ENCODE measurements at places on chromosomes 3 and 15.

- DNase-seq, result no peak
These were observed 60.0 kb downstream of the ZNF385D start for GRCh38 chr3:21691036-21691435.

GRCh38 chr3:20068512-20069177 is 28.4 kb downstream of the KAT2B start:
- no peak for DNase-seq

- DNase-seq, result no peak
These were observed 495.5 kb upstream of the CFAP20DC start for GRCh38 chr3:59545374-59545773.

- no peak for DNase-seq
These were observed 141.6 kb upstream of the MEF2A start for GRCh38 chr15:99424131-99424571.

GRCh38 chr3:110301781-110302180 is 769.8 kb upstream of the NECTIN3 start:
- DNase-seq, result no peak

GRCh38 chr15:24878153-24878552 is 76.6 kb upstream of the SNRPN start:
- DNase-seq, result peak; percentile 23

- DNase-seq, result peak; percentile 74
These were observed 68.0 kb downstream of the ATP2B2 start for GRCh38 chr3:10437272-10437994.

DNA sequence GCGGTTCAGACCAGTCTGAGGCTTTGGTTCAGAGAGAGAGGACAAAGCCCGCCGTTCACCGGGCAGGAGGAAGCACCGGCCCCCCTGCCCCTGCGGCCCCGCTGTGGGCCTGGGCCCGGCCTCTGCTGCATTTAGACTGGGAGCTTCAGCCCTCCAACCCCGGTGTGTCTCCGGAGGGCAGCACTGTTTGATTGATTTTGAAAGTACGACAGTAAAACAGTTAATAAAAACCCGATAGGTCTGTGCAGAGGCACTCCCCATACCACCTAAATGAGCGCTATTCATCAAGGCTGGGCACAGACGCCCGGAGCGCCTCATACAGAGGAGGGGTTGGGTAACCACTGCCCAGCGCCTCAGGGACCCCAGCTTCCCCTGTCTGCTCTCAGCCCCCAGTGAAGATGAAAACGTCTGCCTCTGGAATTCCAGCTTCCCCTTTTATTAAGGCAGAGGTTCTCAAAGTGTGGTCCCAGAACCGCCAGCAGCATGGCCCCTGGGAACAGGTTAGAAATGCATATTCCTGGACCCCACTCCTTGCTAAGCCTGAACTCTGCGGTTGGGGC is 256.7 kb upstream of the TLE3 start:
- DNase-seq, result no peak

GRCh38 chr3:33642806-33643205 is 75.2 kb downstream of the CLASP2 start:
- no peak for DNase-seq

DNA sequence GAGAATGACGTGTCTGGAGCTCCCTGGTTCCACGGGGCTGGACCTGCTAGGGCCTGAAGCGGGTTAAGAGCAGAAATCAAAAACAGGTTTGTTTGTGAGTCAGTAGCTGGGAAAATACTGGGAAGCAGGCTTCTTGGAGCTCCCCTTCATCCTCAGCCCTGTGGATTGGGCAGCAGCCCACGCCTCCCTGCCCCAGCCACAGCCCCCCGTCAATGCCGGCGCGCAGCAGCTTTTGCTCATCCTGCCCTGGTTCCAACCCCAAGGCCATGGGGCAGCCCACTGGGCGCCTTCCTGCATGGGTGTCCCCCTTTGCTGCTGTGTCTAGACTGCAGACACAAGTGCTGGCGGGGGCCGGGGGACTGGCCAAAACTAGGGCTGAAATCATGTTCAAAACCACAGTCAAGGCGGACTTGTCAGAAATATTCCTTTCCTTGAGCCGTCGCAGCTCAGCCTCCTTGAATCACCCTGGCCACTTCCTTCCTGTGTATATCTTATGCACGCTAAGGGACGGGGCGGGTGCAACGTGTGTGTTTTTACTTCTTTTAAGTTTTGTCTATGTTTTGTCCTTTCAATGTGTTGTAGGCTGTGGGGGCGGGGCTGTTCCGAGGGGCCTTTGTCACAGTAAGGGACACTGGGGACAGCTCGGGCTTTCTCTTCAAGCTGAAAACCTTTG is 108.1 kb downstream of the KLF13 start:
- DNase-seq, result peak; percentile 80

DNA sequence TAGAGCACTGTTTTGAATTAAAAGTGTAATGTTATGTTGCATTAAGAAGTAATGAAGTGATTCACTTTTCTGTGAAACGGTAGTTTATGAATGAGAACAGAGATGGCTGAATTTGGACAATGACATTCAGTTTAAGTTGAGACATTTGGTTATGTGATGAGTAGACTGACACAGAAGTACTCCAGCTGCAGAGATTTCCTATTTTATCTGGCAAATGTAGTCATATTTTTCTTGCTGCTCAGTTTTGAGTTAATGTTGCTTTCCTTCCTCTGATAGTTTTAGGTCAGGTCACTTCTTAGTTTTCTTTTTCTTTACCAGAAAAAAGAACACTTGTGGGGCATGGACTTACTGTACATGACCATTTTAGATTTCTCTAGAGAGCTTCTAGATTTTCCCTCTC is 51.2 kb downstream of the ASB7 start:
- no peak for DNase-seq

GRCh38 chr3:59996056-59996455 is 946.2 kb upstream of the CFAP20DC start:
- no peak for DNase-seq

DNA sequence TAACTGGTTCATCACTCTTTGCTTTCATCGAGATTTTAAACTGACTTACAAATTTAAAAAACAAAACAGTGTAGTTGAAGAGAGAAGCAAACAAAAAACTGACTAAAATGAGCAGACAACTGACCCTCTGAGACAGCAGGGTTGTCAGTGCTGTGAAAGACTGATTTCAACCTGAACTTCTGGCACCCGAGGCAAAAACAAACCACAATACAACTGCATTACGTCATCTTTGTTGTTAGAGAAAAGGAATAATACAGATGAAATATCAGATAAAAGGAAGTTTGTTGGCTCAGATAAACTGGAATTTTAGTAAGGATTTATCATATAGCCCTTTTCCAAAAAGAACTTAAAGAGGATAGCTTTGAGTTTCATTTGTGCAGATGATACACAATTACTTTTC is 51.1 kb downstream of the PARP15 start:
- DNase-seq, result peak; percentile 53

- peak; percentile 52 for DNase-seq
These were observed 34.6 kb downstream of the GLDN start for GRCh38 chr15:51375966-51376640.

GRCh38 chr15:62211348-62211747 is 46.3 kb upstream of the C2CD4B start:
- no peak for DNase-seq

DNA sequence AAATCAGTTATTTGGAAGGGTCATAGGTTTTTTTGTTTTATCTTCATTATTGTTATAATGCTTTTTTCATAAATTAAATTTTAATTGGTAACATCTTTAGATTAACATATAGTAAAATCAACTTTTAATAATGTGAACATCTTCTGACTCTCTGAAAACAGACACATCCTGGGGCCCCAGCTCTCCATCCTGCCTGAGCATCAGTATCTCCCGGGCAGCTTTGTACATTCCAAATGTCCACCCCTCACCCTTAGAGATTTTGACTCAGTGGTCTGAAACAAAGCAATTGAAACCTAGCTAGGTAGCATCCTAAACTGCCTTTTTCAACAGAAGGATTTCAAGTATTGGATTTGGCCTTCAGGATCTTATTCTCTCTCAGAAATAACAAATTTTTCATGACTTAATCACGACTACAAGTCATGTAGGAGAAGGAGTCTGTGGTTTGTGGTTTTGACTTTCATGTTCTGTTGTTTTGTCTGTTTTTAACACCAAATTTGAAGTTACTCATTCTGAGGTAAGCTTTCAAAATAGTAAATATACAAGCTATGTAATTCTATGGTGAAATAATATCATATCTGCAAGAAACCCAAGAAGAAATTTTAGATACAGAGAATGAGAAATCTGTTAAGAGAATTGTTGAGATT is 147.3 kb upstream of the UBE2E2 start:
- DNase-seq, result peak; percentile 94

- DNase-seq, result no peak
These were observed 122.7 kb downstream of the NTRK3 start for GRCh38 chr15:88133795-88134194.

DNA sequence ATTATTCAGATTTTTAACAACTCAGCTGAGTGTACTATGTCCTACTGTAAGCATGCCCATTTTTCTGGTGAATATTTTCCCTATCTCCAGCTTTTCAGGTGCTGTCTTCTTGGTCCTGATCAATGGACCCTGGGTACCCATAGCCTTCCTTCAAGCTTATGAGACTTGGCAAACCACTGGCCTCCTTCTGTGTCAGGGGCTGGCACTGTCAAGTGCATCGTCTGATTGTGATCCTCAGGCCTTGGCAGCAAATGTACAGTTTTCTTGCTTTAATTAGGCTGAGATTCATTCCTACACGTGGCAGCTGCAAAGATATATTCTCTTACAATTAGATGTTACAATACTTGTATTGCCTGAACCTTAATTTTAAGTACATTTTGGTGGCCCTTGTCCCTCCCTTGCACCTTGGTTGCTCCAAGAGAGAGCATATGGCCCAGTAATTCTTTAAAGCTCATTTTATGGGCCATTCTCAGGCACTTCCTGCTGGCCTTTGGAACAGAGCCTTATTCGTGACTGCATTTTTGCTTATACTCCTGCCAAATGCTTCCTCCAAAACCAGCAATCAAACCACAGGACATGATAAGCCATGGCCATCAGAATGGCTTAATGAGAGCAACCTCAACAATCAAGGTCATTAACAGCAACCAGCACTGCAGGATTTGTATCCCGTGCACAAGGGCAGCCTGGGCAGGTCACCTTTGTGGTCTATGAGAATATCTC is 179.9 kb downstream of the CNTN6 start:
- no peak for DNase-seq

DNA sequence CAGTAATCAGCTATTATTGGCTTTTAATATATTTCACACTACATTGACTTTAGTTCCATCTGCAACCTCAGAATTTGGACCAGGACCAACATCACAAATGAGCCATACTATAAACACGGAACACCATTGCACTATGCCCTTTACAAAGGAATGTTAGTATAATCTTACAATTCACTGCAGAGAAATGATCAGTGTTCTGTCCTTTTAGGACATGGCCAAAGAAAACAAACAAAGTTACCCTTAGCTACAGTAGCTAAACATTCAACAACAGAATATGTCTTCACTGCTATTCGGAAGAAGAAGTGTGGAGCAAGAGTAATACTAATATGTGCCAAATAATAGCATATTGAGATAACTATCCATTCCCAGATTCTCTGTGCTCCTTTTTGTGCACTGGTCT is 90.4 kb downstream of the NAALADL2 start:
- DNase-seq, result peak; percentile 99

DNA sequence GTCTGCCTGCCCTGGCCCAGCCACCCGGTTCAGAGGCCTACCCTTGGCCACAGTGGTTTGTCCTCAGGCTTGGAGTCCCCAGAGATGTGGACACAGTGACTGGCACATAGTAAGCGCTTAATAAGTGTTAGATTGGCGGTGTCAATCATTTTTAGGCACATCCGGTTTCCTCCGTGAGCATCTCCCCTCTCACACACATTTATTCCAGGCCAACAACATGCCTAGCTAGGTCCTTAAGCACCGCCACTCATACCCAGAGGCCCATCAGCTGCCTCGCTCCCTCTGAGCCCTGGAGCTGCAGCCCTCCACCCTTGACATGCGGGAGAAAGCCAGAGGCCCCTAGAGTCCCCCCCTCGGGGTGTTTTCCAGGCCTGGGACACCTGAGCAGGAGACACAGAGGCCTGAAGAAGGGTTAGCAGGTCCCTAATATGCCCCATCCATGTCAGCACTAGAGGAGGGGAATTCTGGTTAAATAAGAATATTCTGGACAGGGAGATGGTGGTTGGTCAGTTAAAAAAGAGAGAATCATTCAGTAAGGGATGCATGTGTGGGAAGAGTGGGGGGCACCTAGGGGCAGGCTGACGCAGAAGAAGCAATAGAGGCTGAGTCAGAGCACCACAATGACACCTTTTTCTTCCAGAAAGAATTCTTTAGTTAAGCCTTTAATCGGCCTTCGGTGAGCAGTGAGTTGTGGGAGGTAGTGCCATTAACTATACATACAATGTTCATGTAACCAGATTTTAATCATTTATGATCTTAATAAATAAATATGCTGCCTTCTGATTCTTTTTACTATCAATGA is 22.3 kb downstream of the NR2F2 start:
- DNase-seq, result peak; percentile 73

DNA sequence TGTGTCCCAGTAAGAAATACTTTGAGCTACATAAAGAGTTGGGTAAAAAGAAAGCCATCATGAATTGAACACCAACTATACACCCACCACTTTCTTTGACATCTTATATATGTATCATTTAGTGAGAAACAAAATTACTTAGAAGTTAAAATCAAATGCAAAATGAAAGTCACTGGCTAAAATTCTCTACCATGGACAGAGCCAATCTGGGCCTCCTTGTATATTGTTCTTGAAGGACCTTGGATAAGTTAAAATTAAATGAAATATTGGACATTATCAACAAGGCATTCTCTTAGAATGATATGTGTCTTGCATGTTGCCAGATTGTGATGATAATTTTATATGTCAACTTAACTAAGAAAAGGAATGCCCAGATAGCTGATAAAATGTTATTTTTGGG is 64.2 kb upstream of the CHL1 start:
- no peak for DNase-seq

Measured in choroid plexus epithelial cell (primary cell).